Stimulated activated effector memory CD8-positive, alpha-beta T cell treated with anti-CD3 and anti-CD28 coated beads, Interleukin-12 subunit alpha, Interleukin-12 subunit beta, amount 100 ng/mL, for 72 hours (primary cell): ENCODE measurements at places on chromosomes 12 and 14.

GRCh38 chr14:21059842-21060613 lies 2.4 kb downstream of the RNASE8 start:
- DNase-seq: no peak

DNA sequence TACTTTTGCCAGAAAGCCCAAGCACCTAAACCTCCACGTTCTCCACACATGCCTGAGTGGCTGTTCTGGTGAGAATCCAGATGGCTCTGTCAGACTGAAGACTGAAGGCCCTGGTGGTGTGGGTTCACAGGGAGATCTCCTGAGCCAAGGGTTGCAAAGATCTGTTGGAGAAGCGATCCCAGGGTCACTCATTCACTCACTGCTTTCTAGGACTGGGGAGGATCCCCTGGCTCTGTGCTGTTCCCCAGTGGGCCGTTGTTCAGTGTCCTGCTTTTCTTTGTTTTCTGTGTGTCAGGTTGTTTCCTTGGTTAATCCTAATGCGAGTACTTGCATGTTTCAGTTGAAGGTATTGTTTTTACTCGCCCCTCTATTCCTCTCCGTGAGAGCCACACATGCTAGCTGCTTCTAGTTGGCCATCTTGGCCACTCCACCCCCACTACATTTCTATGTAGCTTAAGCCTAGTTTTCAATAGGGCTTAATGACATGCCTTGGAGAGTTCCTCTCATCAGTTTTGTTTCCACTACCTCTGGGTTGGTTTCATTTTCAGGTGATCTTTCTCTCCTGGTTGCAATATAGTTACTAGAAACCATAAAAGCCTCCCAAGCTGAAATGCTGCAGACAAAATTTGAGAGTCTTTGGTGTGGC lies 144.5 kb upstream of the SLC38A2 start:
- DNase-seq: peak; percentile 58

GRCh38 chr12:125222876-125223275 lies 157.6 kb downstream of the AACS start:
- no peak for DNase-seq

DNA sequence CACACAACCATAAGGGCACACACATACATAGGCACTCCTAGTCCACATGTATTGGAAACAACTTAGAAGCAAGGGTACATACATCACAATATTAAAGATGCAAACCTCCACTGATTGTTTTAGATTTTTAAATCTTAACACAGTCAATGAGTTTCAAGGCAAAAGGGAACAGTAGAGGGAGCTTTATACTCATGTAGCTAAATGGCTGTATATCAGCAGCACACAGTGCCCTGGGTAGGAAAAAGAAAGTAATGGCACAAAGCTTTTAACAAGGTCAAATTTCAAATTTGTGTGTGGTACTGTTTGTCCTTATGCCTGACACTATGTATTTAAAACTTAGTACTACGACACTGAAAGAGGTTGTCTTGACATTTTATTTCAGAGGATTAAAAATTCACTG lies 262.0 kb downstream of the MED13L start:
- DNase-seq: no peak

GRCh38 chr14:95697764-95698163 lies 11.5 kb downstream of the TCL1B start:
- DNase-seq: no peak

DNA sequence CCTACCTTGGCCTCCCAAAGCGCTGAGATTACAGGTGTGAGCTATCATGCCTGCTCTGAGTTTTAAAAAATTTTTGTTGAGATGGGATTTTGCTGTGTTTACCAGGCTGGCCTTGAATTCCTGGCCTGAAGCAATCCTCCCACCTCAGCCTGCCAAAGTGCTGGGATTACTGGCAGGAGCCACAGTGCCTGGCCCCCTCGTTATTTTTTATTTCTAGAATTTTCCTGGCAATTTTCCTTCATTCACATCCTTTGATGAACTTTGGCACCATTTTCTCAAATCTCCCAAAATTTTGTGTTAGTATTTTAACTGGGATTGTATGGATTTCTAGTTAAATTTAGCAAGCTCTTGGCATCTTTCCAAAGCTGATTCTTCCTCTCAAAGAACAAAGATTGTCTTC lies 24.6 kb upstream of the SCARB1 start:
- no peak for DNase-seq

GRCh38 chr12:122454739-122455138 lies 32.3 kb upstream of the CLIP1 start:
- DNase-seq: no peak
